ENCODE measurements at places on chromosomes 1 and 21.

GRCh38 chr1:23156940-23157339, 11.7 kb downstream of the LUZP1 start:
- DNase-seq, result no peak

DNA sequence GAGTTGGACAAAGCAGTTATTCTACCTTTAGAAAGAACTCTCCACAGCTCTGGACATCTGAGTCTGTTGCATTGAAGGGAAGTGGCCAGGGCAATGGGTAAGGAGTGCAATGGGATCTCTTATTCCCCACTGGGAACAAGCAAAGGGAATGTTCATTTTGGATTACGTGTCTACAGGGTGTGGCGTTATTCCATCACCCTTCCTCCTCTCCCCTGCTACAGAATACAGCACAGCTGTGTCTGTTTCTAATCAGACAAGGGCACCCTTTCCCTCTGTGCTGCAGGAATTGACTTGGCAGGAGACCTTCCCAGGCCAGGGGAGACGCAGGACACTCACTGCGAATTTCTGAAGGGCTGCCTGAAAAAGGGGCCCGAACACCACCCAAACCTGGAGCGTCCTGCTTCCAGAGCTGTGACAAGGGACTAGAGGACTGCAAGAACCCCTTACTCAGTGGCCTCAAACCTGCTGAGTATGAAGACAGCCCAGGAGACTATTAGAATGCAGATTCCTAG, 163.6 kb upstream of the RAB4A start:
- DNase-seq, result no peak

- no peak for DNase-seq
Observed at GRCh38 chr1:184513966-184514365, 127.1 kb downstream of the C1orf21 start.

DNA sequence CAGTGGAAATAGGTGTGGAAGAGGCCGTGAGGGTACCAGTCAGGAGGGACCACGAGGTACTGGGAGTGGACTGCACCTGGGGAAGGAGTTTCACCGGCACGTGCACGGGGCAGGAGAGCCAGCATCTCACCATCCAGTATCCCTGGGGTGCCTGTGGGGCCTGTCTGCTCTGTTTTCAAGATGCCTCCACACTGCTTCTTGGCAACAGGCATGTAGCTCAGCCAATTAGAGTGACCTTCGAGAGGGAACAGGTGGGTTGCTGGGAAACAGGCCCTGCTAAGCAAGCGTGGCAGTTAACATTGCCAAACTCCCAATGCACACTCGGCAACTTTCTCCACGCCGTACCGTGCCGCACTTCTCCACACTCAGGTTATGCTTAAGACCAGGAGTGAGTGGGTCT, 17.7 kb downstream of the KCNC4 start:
- DNase-seq, result no peak

- DNase-seq, result no peak
Observed at GRCh38 chr1:67162954-67163353, 3.3 kb upstream of the IL23R start.

DNA sequence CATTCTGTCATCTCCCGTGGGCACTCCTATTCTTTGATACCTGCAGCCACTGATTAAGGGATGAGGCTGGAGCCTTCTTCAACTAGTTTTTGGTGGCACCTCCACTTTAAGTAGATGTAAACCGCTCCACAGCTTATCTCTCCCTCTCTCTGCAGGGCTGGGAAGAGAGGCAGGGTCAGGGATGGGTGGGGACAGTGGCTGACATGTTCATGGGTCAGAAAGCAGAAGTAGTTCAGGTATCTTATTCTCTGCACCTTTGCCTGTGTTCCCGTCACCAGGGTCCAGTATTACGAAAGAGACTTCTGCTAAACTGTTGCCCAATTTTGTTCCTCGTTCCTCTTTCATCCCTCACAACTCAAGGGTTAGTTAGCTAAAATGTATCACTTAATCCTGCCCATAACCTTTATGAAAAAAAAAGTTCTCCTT, 51.7 kb upstream of the EDEM3 start:
- no peak for DNase-seq

- no peak for DNase-seq
Observed at GRCh38 chr1:167683226-167683625, 38.6 kb upstream of the MPZL1 start.

- no peak for DNase-seq
Observed at GRCh38 chr21:36767096-36767495, 68.2 kb downstream of the SIM2 start.

Data from NCI-H1436 treated with DMSO at 0.1 percent for 48 hours (cell line).